Head of caudate nucleus (tissue), 42 donors: ENCODE measurements at places on chromosomes 3 and 15.

- DNase-seq, result peak; percentile 47
These were observed 15.9 kb downstream of the ABHD2 start for GRCh38 chr15:89104172-89104564.

GRCh38 chr3:191257286-191257685, 58.2 kb downstream of the OSTN start:
- no peak for DNase-seq

DNA sequence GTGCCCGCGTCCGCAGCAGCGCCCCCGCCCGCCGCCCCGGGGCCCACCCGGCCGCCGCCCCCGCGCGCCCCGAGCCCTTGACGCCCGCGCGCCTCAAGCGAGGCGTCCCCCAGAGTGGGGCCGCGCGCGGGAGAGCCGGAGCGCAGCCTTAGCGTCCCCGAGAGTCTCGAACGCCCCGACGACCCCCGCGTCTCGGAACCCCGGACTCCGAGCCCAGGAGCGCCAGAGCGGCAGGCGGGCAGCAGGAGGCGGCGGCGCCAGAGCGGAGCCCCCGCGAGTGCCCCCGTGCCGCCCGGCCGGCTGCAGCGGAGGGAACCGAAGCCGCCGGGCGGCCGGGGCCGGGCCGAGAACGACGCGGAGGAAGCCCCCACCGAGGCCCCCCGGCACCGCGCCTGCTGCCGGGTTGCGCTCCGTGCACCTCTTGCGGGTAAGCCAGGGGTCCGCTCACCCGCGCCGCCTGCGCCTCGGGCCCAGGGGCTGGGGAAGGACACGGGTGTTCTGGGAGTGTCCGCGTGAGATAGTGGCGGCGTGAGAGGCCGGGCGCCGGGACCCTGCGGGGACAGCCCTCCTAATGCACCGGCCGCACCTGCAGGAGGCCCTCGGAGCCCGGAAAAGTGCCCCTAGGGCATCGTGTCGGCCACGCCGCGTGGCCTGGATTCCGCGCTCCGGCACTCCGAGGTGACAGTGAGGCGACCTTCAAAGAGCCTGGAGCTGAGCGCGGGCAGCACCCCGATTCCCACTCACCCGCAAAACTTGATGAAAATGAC, 52.0 kb upstream of the ULK4 start:
- DNase-seq, result peak; percentile 19

- DNase-seq, result no peak
These were observed 302.7 kb downstream of the AGBL1 start for GRCh38 chr15:86382341-86382740.

- no peak for DNase-seq
These were observed 555.3 kb downstream of the IGSF11 start for GRCh38 chr3:118479376-118479775.

DNA sequence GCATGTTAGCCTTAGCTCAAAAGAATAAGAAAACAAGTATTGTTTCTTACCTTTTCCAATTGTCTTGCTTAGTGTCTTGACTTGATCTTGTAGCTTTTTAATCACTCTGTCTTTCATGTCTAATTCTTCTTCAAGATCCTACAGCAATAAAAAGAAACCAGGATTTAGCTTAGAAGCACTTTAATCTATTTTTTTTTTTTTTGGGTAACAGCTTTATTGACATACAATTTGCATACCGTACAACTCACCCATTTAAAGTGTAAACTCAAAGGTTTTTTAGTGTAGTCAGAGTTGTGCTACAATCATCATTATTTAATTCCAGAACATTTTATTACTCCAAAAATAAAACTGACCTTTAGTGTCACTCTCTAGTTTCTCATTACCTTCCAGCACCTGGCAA, 23.4 kb upstream of the GNB5 start:
- no peak for DNase-seq

DNA sequence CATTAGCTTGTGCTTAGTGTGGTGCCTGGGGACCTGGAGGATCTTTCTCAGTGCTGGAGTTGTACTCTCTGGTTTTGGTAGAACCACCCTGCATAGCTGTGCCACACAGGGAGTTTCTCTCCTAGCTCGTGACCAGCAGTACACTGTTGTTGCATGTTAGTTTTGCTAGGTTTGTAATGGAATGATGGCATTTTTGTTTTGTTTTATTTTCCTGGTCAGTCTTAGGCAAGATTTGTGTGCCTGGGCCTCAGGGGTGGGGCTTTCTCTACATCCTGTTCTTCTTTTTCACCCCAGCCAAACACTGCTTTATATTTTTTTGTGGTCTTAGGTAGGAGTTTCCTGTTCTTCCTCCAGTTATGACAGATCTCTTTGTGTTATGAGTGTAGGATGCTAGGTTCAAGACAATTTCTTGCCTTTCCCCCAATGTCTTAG, 534.5 kb upstream of the KCNMB2 start:
- DNase-seq, result no peak

GRCh38 chr3:197828-198491, 1.4 kb downstream of the CHL1 start:
- peak; percentile 69 for DNase-seq

DNA sequence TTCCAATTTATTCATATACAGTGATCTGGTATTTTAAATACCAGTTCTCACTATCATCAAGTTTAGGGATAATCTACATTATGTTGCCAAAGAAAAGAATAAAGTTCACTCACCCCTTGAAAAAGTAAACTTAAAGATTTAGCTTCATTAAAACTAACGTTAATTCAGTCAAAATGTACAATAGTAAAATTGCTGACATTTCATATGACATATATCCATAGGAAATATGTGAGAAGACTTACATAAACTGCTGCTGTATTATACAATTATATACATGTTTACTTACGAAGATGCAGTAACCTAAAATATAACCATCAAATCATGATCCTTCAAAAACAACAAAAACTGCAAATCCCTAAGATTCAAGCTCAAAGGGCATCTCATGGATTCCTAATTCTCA, 44.0 kb downstream of the ATR start:
- no peak for DNase-seq
